ENCODE measurements at places on chromosomes 13 and 19.

- DNase-seq: no peak
Observed at GRCh38 chr13:33913829-33914228, 95.9 kb downstream of the RFC3 start.

DNA sequence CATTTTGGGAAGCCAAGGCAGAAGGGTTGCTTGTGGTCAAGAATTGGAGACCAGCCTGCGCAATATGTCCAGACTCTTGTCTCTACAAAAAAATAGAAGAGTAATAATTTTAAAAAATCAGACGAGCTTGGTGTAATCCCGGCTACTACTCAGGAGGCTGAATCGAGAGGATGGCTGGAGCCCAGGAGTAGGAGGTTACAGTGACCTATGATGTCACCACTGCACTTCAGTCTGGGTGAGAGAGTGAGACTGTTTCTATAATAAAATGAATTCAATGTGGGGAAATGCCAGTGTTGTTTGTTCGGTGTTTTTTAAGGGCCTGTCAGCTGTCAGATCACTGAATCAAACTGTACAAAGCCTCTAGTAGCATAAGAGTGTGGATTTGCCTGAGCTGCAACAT is 1.2 kb upstream of the FBXL3 start:
- DNase-seq: no peak

GRCh38 chr13:24038405-24038804 is 122.1 kb upstream of the SPATA13 start:
- no peak for DNase-seq

- no peak for DNase-seq
Observed at GRCh38 chr19:408902-409515, at the start of gene C2CD4C. C2CD4C (minus strand) TSS chr19:409147; CDS start chr19:408361, 786 bp downstream.

DNA sequence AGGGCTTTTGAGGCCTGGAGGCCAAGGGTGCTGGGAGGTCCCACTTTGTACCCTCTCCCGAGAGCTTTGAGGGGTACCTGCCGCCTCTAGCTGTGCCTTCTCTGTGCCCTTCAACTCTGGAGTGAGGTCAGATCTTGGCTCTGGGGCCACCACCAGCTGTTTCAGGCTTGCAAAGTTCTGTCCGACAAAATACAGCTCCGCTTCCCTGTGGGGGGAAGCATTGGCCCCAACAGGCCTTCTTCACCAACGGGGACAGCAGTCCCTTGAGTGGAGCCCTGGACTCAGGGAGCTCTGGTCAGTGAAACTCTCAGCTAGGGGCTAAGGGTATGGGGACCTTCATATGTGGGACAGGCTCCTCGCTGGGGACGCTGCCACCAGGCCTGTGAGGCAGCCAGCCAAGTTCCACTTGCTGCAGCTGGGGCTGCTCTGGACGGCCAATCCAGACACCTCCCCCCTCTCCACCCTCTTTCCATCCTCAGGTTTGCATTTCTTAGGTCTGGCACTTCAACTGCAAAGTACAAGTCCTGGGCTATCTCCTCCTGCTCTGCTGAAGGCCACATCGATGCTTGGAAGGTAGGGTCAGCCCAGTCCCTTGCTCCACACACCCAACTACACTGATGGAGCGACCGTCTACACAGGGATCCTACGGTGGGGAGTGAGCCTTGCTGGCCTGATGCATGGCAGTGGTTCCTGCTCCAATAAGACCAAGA is 46.8 kb downstream of the C13orf46 start:
- no peak for DNase-seq

DNA sequence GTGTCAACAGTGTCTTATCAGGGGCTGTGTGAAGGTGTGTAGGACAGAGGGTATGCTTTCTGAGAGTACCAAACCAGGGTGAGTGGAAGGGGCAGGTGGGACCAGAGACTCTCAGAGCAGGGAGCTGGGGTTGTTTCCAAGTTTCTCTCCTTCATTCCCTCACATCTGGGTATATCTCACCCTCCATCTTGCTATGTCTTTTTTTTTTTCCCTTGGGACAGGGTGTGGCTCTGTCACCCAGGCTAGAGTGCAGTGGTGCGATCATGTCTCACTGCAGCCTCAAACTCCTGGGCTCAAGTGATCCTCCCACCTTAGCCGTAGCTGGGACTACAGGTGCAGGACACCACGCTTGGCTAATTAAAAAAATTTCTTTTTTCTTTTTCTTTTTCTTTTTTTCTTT is 10.6 kb downstream of the DAND5 start:
- DNase-seq: no peak

DNA sequence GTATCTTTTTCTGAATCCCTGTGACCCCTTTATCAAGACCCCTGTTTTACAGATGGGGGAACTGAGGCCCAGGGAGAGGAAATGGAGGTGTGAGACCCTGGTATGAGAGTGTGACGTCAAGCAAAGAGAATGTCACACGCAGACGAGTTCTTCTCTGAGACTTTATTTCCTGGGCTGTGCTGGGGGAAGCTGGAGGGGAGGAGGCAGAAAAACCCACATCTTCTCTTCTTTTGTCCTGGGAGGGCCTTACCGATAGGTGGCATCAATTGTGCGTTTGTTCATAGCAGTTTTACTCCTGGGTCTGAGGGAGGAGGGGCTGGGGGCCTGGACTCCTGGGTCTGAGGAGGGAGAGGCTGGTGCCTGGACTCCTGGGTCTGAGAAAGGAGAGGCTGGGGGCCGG is 4.9 kb upstream of the KLK15 start:
- DNase-seq: no peak

DNA sequence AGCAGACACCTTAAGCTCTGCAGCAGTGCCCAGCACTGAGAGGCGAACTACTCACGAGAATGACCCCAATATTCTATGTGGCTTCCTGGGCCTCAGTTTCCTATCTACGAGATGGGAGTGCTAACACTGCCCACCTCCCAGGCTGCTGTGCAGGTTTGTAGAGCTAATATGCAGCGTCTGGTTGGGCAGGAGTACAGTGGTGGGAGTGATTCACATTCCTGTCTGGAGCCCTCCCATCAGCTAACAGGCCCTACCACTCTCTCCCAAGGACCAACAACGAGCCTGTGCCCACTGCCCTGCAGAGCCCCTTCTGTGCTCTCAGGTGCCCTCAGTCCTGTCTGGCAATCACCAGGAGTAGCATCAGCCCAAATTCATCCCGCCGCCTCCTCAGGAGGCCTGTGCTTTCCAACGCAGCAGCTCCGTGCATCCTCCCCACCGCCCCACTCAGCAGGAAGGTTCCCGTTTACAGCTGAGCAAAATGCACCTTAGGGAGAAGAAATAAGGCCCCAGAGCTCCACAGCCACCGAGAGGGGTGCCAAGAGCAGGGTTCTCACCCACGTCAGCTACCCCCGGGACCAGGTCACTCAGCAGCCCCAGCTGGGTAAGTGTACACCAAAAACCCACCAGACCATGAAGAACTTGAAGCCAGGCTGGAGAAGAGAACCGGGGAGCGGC is 6.6 kb downstream of the AKT2 start:
- DNase-seq: no peak

GRCh38 chr13:40191186-40191980 is 475.1 kb downstream of the FOXO1 start:
- DNase-seq: no peak

GRCh38 chr13:111202156-111202621 is 87.1 kb downstream of the ARHGEF7 start:
- DNase-seq: no peak

DNA sequence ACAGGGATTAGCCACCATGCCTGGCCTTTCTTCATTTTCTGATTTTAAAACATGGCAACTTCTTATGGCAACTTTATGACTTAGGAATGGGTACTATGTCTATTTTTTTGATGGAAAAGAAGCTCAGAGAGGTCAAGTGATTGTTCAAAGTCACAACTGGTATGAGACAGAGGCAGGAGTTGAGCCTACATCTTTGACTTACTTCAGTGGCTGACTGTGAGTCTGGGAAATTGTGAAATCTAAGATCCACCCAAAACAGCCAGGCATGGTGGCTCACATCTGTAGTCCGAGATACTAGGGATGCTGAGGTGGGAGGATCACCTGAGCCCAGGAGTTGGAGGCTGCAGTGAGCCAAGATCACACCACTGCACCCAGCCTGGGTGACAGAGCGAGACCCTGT is 2.4 kb upstream of the ACTL9 start:
- DNase-seq: no peak

- DNase-seq: no peak
Observed at GRCh38 chr13:43487461-43487860, 299.3 kb downstream of the ENOX1 start.

GRCh38 chr13:49690133-49690994 is 922 bp downstream of the EBPL start:
- DNase-seq: no peak

GRCh38 chr13:108919036-108919907 is 289.9 kb downstream of the MYO16 start:
- DNase-seq: no peak

DNA sequence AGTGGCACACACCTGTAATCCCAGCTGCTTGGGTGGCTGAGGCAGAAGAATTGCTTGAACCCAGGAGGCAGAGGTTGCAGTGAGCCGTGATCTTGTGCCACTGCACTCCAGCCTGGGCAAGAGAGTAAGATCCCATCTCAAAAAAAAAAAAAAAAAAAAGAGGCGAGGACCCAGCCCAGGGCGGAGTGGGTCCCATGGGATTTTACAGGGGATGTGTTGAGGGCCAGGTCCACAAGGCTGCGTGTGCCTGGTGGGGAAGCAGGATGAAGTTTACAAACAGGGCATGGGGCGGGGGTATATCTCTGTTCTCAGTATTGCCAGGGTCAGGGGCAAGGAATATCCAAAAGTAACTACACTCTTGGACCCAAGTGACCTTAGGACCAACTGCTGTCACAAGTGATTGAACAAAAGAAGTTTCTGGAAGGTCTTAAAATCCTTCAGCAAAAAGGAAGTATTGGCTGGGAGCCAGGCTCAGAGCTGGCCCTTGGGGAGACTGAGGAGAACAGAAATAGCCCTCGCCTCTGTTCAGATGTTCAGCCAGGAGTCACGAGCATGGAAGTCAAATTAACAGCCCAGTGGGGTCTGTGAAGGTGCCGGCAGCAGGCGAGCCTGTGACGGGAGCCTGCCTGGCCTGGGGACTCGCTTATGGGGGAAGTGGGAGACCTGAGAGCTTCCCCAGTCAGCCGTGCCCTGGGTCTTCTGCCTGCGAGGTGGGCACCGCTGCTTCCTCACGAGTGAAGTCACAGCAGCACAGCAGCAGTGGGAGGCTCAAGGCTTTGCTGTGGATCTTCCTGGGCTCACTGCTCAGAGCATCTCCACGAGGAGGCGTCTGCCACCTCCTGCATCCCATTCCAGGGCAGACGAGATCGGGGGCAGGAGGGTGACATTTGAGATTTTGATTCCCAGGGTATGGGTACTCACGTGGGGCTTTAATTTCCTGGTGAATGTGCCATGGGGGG is 6.4 kb downstream of the MYO9B start:
- no peak for DNase-seq

All from CD8-positive, alpha-beta T cell (primary cell).